Left renal pelvis (tissue), 4 donors: ENCODE measurements at places on chromosomes 5 and 9. TPM values are rescaled to one million over a fixed set of nuclear protein-coding genes. Genes with fewer than 3 reads are reported as not detected.

- DNase-seq = no peak
Observed at GRCh38 chr5:85096421-85096820, 711.7 kb upstream of the EDIL3 start.

- no peak for DNase-seq
Observed at GRCh38 chr5:57843059-57843367, 360.4 kb upstream of the ACTBL2 start.

GRCh38 chr9:134935056-134935640 is 17.4 kb upstream of the FCN1 start:
- no peak for DNase-seq

GRCh38 chr5:115977096-115977495 is 14.8 kb downstream of the LVRN start:
- DNase-seq = no peak

- DNase-seq = no peak
Observed at GRCh38 chr9:3288686-3289085, 237.1 kb downstream of the RFX3 start.

DNA sequence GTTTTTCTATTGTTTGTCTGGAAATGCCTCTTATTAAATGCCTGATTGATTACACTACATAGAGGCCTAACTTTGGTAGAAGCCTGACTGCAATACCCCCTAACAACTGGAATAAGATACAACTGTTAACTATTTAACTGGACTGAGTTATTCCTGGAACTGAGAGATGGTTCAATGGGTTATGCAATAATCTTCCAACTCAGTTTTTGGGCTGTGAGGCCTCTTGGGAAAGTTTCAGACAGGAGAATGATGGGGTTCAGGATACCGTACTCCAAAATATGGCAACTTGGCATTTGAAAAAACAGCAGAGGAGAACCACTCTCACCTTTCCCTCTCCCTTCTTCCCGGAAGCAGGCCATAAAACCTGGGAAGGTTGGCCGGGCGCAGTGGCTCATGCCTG is 19.2 kb upstream of the PCDH1 start:
- no peak for DNase-seq

- no peak for DNase-seq
Observed at GRCh38 chr5:65808251-65808741, 86.3 kb downstream of the NLN start.

- no peak for DNase-seq
Observed at GRCh38 chr5:161302559-161302958, 244.0 kb downstream of the GABRB2 start.

GRCh38 chr5:80067531-80068245 is 32.5 kb downstream of the THBS4 start:
- DNase-seq = no peak

DNA sequence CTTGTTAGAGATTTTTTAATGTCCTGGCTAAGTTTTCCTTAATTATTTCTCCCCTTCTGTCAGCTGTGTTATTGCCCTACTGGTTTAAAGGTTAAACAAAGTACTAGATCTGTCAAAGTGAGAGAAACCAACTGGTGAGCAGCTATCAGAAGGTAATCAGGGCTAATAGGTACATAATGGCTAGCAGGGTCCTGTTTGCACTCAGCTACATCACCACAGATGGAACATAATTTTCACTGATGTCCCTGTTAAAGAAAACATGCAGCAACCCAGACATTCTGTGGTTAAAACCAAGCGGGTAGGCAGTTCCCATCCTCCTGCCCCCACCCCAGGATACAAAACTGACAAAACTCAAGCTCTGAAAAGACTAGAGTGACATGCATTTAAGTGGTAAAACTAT is 473.9 kb downstream of the NR2F1-AS1 start:
- DNase-seq = no peak

DNA sequence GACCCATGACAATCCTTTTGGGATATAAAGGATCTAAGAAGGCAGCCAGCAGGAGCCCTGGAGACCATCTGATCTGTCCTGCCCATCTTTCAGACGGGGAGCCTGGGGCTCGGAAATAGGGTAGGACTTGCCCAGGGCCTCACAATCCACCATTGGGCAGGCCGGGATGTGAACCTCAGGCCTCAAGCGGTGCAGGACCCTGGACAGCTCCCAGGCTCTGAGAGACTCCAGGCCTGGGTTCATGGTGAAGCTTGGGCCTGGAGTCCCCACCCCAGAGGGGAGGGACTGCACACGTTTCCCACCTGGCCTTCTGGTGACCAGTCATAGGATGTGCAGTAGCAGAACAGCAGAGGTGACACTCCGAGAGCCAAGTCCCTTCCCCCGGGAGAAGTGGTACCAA is 36.6 kb upstream of the RAPGEF1 start:
- peak; percentile 43 for DNase-seq

GRCh38 chr5:174505621-174506020 is 218.8 kb upstream of the MSX2 start:
- DNase-seq = no peak

GRCh38 chr5:143213851-143214363 is 189.6 kb downstream of the NR3C1 start:
- no peak for DNase-seq

- no peak for DNase-seq
Observed at GRCh38 chr9:137222190-137223077, at the start of gene RNF208. Gene RNF208 (minus strand): TSS chr9:137222240. CDS start chr9:137221212, 1,028 bp downstream.

DNA sequence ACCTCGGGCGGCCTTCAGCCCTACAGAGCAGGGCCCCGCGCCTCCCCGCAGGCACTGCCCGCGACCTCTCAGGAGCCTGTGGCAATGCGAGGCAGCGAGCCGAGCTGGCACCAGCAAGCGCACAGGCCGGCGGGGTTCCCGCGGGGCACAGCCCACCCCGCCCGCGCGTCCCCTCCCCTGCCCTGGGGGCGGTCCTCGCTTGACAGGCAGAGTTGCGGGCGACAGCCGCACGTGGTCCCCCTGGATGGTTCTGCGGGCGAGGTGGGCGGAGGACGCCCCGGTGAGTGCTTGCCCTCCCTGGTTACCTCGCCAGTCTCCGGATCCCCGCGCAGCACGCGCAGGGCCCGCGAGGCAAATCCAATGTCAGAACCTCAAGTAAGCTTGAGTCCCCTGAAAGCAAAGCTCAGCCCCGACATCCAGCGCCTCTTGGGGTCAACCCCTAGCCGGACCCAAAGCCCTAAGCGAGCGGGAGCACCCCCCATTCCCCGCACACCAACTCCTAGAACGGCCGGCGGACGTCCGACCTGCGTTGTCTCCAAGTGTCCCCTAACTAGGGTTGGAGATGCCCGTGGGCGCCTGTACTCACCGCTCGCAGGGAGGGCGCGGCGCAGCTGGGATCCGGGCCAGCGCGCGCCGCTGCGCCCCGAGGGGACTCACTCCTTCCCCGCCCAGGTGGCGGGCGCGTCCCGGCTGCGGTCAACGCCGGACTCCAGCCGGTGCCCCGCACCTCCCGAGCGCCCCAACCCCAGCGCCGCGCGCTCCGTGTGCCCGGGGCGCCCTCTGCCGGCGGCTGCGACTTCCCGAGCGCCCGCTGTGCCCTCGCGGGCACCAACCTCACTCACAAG is at the start of gene DRD1:
Gene DRD1, minus strand, starts transcription at position 123 of the 845 bp plus-strand sequence. CDS start 1,083 bp downstream, outside the sequence.
- no peak for DNase-seq

GRCh38 chr9:131447600-131447999 is 53.7 kb downstream of the PRRC2B start:
- no peak for DNase-seq

DNA sequence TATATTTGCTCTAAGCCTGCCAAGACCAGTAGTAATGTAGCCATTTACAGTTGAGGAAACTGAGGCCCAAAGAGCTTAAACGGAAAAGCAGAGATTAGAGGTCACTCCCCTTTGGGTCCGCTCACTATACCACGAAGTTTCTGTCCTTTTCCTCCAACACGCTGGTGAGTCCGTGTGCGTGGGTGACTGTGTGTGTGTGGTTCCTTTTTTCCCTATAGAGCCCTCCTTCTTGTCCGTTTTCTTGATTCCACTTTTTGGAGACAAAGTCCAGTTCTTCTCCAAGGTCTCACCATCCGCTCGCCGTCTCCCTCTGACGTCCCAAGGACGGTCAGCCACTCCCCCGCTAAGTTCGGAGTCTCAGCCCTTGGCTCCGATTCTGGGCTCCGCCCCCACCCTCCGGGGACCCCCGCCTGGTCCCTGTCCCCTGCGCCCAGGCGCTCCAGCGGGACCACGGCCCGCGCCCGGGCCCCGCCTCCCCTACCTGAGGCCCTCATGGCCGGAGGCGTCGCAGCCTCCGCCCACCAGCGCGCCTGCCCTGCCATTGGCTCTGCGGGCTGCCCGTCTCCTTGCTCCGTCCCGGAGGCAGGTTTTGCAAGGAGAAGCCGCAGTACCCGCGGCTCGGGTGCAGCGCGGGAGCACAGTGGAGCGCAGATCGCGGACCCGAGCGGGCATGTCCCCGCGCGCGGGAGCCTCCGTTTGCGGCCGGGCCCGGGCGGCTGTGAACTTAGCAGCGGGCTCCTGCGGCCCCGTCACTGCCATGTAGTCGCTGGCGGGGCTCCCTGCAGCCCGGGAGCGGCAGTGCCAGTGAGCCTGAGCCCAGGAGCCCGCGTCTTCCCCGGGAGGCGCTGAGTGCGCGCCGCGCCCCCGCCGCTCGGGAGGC is at the start of gene MAST4:
Gene MAST4, plus strand, starts transcription at position 638 of the 880 bp plus-strand sequence. CDS start 263 bp downstream, outside the sequence.
- DNase-seq = peak; percentile 78

DNA sequence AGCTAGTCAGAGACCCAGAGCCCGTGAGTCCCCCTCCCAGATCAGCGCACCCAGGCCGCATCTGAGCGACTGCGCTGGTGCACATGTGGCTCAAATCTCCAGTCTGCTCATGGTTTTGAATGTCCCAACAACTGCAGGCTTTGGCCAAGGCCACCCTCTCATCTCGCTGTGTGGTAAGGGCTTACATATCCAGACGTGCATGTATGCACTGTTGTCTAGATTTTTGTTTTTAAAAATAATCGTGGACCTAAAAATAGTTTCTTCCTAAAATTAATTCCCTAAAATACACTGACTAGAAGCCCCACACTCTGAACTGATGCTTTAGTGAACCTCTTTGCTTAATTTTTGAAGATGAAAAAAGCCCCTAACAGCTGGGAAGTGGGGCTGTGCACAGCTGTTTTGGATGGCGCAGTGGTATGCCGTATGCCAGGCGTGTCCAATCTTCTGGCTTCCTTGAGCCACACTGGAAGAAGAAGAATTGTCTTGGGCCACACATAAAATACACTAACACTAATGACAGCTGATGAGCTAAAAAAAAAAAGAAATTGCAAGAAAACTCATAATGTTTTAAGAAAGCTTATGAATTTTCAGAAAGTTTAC is 143.0 kb upstream of the LHFPL2 start:
- DNase-seq = no peak

DNA sequence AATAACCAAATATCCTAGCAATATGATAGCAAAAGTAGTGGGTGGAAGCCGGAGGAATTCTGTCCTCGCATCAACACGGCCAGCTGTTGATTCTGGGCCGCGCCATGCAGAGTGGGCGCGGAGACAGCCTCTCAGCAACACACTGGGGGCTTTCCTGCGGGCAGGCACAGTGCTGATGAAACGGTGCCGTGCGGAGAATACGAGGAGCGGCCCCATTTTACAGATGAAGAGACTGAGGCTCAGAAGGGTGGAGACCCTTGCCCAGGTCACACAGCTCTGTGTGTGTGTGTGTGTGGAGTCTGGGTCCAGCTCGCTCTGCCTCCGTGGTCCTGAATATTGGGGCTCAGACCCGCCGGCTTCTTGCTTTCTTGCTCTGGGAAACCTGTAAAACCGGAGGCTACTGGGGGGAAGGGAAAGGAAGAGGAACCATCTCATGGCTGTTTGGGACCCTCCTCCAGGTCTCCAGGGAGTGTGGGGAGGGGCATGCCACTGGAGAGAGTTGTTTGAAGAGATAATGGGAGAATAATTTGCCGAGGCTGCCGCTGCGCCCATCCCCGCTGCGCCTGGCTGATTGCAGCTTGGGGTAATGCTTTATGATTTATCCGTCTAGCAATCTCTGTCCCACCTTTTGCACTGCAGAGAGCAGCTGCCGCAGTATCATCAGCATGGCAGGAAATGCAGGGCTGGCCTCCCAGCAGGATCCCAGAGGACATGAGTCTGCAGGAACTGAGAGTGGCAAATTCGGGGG is 36.6 kb downstream of the NCS1 start:
- no peak for DNase-seq

- no peak for DNase-seq
Observed at GRCh38 chr9:132982458-132982857, 4.0 kb downstream of the GFI1B start.

DNA sequence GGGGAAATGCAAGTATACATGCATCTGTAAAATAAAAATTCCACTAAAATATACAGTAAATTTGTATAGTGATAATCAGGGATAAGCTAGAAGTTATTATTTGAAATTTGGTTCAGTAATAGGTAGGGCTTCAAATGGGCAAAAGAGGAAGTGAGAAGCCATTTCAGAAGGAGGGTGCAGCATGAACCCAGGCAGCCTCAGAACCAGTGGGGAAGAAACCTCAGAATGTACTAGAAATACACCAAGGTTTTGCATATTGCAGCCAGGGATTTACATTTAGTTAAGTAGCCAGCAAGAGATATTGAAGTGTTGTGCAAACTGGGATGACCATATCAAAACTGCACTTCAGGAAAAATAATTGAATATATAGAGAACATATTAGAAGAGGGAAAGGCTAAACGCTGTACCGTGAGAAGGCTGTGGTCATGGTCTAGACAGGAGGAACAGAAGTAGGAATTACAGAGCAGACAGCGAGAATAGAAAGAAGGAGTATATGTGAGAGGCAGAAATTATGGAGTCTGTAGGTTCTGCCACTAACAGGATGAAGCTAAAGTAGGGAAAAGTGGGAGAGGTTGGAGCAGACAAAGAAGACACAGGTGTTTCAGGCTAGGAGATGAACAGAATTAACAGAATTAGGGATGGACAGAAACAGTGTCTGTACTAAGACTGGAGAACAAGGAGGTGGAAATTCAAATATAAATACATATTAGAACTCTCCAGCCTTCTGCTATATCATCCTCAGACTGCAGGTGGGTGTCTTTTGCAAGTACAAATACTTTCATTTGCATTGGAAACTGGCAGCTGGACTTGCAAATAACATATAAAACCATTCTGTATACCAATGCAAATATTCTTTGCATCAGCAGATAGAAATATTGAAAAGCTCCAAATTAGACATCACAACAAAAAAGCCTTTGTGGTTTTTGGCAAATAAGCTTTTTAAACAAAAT is 335.6 kb downstream of the ZNF608 start:
- no peak for DNase-seq

DNA sequence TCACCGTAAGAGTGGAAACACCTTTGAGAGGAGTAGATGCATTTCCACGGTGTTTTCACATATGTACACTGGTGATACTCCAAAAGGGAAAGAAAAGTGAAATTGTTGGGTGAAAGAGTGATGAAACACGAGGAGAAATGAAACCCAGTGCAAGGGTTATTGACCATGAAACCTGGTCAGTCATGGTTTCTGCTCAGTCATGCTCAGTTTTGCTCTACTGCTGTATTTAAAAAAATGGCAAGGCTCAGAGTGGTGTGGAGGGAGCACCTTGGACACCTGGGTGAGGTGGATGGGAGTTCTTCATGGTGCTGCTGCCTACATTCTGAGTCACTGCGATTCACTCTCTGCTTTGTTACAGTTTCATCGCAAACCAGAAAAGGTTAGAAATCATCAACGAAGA is 32.3 kb downstream of the NTRK2 start:
- no peak for DNase-seq

RNF208 gene
- 8.7 TPM for polyA plus RNA-seq

NANS gene
- polyA plus RNA-seq = 39.9 TPM

SLC45A2 gene
- polyA plus RNA-seq = 0.29 TPM

BSPRY gene
- polyA plus RNA-seq = 8.8 TPM

CAST gene
- 159 TPM for polyA plus RNA-seq

HNRNPA0 gene
- polyA plus RNA-seq = 72.0 TPM

FOCAD gene
- 31.6 TPM for polyA plus RNA-seq

MEGF10 gene
- polyA plus RNA-seq = 1.3 TPM
